ENCODE measurements at places on chromosomes 1 and 21.
A peak's percentile ranks its signal among the peaks of the same experiment; 100 is the strongest.

DNA sequence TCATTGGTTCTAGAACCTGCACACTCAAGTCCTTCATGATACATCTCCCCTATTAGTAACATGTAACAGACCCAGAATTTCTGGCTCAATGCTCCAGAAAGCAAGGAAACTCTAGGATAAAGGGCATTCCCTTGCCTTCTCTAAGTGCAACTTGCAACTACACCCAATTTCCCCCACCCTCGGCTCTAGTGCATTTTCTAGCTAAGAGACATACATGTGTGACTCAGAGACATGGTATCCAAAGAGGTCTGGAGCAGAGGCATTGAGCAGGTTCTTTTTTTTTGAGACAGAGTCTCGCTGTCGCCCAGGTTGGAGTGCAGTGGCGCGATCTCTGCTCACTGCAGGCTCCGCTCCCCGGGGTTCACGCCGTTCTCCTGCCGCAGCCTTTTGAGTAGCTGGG is 132.9 kb downstream of the ZC3H11B start:
- no peak for DNase-seq

GRCh38 chr1:54460351-54460750 is 54.2 kb upstream of the SSBP3 start:
- DNase-seq: no peak

GRCh38 chr1:202075389-202075788 is 47.3 kb upstream of the GPR37L1 start:
- no peak for DNase-seq

DNA sequence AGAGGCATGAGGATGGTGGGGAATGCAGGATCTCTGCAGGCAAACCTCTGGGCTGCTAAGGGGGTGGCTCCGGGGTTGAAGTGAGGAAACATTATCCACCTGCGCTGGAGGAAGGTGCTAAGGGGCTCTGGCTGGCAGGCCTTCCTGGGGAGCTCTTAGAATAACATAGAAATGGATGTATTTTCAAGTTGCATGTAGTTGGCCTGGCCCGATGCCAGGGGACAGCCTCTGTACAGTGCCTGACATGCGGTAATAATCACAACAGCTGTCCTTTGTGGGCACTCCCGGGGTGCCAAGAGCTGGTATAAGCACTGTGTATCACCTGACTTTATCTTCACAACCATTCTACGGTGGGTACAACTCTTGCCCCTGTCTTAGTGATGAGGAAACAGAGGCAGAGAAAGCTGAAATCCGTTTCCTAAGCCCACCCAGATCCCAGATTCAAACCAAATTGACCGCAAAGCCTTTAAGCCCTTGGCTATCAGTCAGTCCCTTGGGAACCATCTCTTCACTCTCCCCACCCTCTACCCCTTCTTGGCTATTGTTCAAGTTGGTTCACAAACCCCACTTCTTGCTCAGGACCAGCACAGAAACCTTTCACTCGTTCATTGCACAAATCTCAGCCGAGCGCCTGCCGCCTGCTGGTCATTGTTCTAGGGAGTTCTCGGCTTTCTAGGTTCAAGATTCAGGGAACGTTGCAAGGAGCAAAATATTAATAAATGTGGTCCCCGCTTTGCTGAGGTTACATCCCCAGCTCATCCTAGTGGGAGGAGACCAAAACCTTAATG is 30.9 kb downstream of the PADI4 start:
- no peak for DNase-seq

DNA sequence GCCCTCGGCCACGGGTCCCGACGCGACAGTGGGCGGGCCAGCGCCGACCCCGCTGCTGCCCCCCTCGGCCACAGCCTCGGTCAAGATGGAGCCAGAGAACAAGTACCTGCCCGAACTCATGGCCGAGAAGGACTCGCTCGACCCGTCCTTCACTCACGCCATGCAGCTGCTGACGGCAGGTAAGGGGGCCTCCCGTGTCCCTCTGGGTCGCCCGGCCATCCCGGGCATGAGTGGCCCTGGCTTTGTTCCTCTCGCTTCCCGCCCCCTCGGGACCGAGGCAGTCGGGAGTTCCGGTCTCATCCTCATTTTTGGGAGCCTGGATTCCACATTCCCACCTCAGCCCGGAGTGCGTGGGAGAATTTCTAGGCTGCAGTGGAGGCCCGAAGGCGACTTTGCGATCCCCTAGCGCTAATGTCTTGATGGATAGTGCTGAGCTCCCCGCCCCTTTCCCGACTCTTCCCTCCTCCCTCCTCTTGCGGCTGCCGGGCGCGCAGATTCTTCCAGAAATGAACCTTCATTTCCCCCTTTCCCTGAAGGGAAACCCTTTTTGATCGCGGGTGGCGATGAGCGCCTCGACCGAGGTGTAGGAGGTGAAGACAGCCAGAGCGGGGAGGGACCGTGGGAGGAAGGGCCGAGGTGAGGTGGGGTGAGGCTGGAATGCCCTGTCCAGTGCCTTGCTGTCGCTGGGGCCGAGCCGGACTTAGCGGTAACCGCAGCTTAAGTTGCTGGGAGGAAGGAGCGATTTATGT is 705 bp downstream of the KHDRBS1 start:
- DNase-seq: peak; percentile 55

DNA sequence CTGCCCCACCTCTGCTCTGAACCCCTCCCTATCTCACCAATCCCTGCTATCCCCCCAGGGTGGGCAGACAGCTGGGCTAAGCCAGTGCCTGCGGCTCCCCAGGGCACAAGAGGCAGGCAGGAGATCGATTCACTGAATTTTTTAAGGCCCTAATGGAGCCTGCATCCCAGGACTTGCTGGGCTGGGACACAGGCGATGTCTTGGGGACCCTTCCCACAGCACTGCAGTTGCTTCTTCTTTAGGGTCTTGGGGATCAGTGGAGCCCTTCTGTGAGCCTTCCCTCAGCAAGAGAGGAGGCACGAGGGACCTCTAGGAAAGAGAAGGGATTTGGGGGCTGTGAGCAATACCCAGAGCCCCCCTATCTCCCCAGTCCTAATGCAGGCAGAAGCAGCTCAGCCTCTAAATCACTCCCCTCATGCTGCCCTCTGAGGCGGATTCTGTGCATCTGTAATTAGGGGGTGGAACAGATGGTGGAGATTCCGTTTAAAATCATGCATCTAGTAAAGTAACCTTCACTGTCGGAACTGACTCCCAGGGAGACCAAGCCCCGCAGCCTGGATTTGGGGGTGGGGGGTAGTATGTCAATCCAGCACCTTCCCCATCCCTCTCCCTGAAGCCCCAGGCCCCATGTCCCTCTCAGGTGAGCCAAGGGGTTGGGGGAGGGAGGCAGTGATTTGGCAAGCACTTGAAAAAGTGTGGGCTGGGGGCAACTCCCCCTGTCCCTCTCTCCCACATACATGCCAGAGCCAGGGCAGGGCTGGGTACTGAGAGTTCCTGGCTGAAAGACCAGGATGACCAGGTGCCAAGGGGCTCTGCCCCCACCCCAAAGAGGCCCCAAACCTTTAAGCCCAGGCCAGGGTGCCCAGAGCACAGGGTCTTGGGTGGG is 10.0 kb downstream of the AHDC1 start:
- DNase-seq: no peak

DNA sequence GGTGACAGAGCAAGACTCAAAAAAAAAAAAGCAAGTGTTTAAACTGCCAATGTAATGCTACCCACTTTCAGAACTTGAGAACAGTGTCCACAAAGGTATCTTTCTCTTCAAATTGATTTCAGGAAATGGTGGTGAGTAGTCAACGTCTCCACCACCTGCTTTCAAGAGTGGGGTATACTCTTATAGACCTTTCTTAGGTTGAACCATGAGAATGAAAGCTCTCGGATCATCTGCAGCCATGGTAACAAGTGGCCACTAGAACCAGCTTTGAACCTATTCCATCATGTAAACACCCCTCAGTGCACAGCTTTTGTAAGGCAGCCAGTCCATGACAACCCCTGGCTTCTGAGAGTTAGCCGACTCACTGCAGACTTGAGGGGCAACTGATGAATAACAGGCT is 107.4 kb downstream of the NTPCR start:
- DNase-seq: no peak

GRCh38 chr1:183914276-183914675 is 109.4 kb downstream of the RGL1 start:
- peak; percentile 63 for DNase-seq

DNA sequence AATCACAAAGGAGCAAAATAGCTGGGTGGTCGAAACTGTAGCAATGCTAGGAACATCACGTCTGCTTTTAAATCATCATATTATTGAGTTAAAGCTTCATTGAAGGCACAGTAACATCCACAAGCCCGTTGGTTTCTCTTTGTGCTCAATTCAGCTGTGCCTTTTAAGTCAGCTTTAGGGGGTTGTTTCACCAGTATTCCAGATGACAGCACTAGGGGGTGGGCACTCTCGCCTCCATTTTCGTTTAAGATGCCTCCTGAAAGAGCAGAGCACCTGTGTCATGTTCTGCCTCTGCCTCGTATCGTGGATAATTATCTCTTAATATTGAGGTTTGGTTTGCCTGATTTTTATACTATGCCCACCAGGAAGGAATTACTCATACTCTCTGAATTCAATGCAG is 139.8 kb upstream of the PTBP2 start:
- DNase-seq: no peak

DNA sequence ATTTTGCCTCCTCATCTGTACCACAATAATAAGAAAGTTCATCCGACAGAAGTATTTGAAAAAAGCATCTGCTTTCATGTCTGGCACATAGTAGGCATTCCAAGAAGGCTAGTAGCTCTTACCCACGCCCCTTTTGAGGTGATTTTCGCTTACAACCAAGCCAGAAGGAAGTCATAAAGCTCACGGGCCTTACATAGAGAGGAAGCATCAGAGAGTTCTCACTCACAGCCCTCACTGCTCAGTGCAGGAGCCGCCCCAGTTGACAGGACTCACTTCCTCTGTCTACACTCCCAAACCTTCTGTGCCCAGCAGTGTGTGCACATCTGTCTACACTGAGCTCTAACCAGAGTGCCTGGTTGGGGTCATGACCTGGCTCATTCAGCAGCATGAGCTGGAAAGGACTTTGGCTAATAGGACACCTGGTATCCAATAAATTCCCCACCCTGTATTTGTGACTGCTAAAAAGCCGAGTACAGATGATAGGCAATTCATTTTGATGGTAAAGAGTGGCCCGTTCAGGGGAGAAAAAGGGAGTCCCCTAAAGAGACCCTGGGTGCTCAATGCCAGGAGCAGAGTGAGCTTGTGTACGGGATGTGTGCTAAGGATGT is 36.8 kb upstream of the DUSP10 start:
- DNase-seq: no peak

DNA sequence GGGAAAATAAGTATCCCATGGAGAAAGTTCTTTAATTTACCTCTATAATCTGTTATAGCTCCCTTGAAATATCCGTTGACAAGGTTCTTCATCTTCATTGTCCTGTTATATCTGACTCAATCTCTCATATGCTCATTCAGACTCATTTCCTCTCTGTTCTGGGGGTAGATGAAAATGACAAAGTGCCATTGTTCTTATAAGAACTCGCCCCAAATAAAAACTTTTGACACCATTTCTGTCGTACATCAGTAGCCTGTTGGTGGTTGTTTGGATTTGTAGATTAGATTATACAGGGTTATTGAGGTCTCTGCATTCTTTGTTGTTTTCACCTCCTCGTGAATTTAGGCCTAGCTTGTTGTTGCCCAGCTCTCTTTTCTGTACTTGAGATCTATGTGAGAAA is 55.2 kb upstream of the IPO9 start:
- DNase-seq: no peak

GRCh38 chr1:210523830-210524229 is 195.1 kb downstream of the HHAT start:
- no peak for DNase-seq

- DNase-seq: peak; percentile 85
These were observed 6.6 kb downstream of the CBR3 start for GRCh38 chr21:36141513-36141925.

DNA sequence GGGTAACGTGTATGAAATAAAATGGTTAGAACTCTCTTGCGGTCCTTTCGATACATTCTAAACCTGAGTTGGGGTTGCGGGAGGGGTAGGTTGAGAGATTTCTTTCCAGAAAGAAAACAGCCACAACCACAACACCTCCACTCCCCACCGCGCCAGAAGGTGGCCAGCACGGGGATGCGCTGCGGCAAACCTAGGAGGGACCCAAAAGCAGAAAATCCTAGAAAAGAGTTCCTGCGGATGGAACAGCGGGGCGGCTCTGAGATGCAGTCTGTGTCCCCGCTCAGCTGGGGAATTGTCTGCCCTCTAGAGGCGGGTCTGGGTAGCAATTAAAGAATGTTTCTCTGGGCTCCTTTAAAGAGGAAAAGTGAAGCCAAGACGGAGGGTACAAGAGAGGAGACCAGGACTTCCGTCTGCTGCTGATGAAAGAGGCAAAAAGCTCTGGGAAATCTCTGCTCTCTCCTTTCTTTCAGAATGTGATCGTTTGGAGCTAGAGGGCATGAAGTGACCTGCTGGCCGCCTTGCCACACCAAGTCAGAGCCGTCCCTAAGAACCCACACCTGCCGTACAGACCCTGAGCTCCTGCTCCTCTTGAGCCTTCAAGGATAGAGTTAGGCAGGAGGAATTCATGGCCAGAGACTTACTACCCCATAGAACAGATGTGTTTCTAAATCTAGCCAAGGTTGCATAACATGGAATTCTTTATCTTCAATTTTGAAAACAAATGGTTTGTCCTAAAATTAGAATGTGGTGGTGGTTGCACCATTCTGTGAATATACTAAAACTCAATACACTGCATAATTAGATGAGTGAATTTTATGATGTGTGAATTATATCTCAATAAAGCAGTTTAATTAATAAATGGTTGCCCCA is 46.5 kb upstream of the COA6 start:
- peak; percentile 56 for DNase-seq

GRCh38 chr1:243415663-243416408 is 160.0 kb downstream of the SDCCAG8 start:
- no peak for DNase-seq

- peak; percentile 3 for DNase-seq
These were observed 113.1 kb upstream of the RGS18 start for GRCh38 chr1:192045131-192045530.

GRCh38 chr21:38538353-38538752 is 40.1 kb upstream of the ERG start:
- DNase-seq: peak; percentile 2

- peak; percentile 69 for DNase-seq
These were observed 21.0 kb downstream of the S100A10 start for GRCh38 chr1:151972542-151973248.

GRCh38 chr1:233327651-233328141 is at the start of gene MAP3K21:
Gene MAP3K21 (plus strand): TSS chr1:233327724. CDS start chr1:233328029, 305 bp downstream.
- peak; percentile 16 for DNase-seq

GRCh38 chr1:16716691-16717335 is 23.5 kb upstream of the RNU1-4 start:
- DNase-seq: no peak

DNA sequence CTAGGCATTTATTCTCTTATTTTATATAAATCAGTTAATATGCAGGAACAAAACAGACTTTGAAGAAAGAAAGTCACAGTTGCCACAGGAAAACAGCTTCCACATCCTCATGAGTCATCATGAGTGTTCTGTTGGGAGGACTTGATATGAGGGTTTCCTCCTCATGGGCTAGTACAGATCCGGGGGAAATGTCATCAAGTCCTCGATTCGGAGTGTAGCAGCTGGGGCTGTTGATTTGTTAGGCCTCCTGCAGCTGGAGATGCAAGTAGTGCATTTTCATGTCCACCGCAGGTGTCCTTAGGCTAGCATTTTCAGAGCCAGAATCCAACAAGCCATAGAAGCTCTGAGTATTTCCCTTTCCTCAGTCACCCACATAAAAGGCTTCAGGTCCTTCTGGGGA is 36.7 kb downstream of the ADAM30 start:
- peak; percentile 83 for DNase-seq
